ENCODE measurements at places on chromosomes 13 and 19.

- DNase-seq = no peak
These were observed 7.3 kb downstream of the NWD1 start for GRCh38 chr19:16726916-16727315.

- DNase-seq = no peak
These were observed 64.6 kb upstream of the RAP2A start for GRCh38 chr13:97369261-97369893.

DNA sequence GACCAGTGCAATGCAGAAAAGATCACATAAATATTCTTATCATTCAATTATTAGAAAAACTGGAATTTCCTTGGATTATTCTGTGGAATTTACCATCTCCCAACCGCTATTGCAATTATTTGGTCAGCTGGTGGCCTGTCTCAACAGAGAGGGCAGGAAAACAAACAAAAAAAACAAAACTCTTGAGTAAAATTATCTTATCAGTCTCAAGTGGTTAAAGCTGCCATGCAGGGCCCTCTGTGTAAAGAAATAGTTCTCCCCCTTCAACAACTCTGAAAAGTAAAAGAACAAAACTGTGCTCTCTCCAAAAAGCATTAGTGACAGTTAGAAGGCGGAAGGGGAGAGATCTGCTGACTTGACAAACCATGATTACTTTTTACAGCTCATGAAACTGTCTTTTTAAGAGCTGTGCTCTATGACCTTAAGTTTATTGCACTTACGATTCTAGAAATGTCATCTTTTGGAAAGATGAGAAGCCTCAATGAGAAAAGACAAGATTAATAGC, 152.3 kb downstream of the DLEU7 start:
- no peak for DNase-seq

GRCh38 chr13:37187621-37188020, 82.2 kb upstream of the CSNK1A1L start:
- DNase-seq = no peak

DNA sequence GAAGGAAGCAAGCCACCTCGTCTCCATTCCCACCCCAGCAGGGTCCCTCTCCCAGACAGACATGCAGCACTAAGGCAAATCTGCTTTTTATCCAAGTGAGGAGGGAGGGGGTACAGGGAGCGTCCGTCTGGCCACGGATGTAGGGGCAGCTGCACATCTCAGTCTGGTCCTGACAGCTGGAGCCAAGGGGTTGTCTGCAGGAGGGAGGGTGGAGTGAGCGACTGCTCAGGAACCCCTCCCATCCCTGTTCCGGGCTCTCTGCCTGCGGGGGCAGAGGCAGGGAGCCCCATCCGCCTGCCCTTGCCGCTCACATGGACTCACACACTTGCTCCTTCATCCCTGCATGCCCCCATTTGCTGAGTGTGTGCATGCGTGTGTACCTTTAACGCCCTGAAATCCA, 2.5 kb downstream of the TMEM190 start:
- DNase-seq = no peak

DNA sequence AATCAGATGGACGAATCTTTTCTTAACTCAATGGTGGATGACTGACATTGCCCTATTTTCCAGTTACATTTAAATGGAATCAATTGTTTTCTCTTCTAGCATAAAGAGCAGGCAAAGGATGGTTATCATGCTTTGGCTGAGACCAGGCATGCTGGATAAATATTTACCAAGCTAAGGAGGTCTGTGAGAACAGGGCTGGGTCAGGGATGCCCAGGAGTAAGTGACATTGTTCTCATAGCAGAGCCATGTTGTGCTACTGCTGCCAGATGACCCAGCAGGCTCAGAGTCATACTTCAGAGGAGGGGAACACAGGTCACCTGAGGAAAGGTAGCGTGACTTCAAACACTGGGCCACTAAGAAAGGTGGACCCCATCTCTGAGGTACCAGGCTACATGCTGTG, 116.0 kb upstream of the RNF113B start:
- DNase-seq = no peak

GRCh38 chr13:48176781-48177180, 56.2 kb upstream of the ITM2B start:
- no peak for DNase-seq

GRCh38 chr13:86563308-86563707, 764.1 kb upstream of the SLITRK6 start:
- DNase-seq = no peak

DNA sequence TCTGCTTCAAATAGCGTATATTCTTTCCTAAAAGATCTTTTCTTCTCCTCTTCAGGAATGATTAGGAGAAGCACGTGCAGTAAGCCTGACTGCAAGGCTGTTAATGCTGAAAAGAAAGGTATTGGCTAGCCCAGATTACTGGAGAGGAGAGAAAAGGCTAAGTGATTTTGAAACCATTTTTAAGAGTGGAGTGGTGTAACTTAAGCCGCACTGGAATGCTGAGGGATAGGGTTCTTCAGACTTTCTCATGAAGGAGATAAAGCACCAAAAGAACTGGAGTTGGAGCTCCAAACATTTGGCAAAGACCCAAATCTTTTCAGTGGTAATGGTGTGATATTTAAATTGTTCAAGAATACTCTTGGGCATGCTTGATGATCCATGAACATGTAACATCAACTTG, 388.3 kb downstream of the COG6 start:
- no peak for DNase-seq
